CD4-positive, alpha-beta T cell (primary cell): ENCODE measurements at places on chromosomes 6 and 20. TPM values are rescaled to one million over a fixed set of nuclear protein-coding genes. Genes with fewer than 3 reads are reported as not detected.
A peak's percentile ranks its signal among the peaks of the same experiment; 100 is the strongest.

GRCh38 chr6:22056398-22056797 lies 240.4 kb downstream of the PRL start:
- no peak for DNase-seq

DNA sequence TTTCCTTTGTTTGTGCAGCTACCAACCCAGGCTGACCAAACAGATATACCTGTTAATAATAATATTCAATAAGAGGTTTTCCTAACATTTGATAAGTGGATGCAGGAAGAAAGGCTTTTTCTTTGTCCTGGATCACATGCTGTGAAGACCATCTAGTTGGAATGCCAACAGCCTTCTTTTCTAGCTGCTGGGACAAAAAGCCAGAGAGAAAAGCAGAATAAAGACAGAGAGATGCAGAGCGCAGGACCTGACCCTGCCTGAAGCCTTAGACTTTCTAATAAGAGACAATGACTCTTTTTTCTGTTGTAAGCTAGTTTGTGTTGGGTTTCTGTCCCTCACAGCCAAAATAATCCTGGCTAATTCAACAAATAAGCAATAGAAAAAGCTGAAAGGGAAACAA lies 308.2 kb downstream of the PHF3 start:
- no peak for DNase-seq

DNA sequence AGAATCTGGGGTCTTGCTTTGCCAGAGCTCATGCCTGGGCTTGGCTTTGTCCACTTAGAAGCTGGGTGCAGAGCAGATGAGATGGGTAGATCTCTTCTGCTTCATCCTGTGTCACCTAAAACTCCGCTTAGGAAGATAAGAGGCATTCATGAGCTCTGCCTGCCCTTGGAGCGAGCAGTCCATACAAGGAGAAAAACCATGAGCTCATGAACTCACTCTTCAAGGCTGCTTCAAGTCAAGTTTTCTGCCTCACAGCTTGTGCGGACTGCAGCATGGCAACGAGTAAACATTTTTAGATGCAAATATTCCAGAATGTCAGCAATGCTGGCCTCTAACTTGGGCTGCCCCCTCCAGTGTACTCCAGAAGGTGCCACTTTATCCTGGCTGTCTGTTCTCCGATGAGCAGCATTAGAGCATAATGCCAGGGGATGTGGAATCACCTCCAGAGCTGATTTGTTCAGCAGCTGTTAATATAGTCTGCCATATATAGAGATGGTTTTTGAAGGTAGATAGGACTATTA lies 10.7 kb upstream of the UQCC2 start:
- DNase-seq = no peak

DNA sequence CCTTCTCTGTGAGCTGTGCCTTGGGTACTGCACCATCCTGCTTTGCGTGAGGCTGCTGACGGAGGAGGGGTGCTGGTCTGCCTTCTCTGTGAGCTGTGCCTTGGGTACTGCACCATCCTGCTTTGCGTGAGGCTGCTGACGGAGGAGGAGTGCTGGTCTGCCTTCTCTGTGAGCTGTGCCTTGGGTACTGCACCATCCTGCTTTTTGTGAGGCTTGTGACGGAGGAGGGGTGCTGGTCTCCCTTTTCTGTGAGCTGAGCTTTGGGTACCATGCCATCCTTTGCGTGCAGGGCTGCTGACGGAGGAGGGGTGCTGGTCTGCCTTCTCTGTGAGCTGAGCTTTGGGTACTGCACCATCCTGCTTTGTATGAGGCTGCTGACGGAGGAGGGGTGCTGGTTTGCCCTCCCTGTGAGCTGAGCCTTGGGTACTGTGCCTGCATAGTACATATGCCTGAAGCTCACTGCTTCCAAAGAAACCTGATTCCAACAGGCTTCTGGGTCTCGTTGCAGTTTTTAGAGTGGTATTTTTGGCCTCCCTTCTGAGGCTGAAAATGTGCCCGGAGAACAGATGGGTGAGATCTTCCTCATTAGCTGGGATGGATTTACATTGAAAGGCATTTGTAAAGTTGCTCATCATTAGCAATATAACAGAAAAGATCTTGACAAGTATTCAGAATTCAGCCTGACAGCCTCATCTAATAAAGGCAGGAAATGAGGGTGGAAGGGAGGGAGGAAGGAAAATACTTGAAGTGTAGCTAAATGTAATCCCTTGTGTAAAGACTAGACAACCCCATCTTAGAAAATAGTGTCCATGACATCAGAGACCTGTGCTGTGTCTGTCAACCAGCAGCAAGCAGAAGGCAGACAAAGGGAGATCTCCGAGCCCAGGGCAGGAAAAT lies 46.8 kb upstream of the UNC93A start:
- DNase-seq = no peak

DNA sequence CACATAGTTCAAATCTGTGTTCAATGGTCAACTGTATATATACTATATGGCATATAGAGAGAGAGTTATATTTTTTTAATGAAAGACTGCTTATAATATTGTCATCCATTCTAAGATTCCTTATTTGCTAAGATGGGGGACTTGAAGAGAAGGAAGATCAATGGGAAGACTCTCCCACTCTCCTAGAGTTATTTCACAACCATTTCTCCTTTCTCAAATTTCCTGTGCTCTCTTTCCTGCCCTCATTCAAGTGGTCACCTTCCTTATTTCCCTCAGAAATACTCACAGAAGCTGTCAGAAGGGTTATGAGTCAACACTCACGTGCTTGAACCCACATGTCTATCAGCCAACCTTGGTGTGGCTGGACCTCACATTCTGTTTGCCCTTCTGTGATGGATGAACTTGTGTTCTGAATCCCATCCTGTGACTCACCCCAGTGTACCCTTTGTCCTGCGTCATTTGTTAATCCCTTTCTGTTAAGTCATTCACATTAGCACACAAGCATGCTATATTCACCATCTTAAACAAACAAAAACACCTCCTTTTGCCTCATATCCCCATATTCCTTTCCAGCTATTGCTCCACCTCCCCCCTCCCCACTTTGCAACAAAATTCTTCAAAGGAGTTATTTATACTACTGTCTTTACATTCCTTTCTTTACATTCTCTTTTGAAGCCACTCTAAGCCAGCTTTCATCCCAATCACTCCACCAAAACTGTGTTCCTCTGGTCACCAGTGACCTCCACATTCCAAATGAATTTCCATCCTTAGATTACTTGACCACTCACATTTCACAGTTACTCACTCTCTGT lies 279.3 kb upstream of the TCF21 start:
- no peak for DNase-seq

- DNase-seq = no peak
Measured at GRCh38 chr6:118871331-118871730, 22.6 kb upstream of the ASF1A start.

GRCh38 chr20:61608275-61609085 lies 356.4 kb downstream of the CDH4 start:
- no peak for DNase-seq

- DNase-seq = no peak
Measured at GRCh38 chr6:4313044-4313686, 177.8 kb upstream of the ECI2 start.

DNA sequence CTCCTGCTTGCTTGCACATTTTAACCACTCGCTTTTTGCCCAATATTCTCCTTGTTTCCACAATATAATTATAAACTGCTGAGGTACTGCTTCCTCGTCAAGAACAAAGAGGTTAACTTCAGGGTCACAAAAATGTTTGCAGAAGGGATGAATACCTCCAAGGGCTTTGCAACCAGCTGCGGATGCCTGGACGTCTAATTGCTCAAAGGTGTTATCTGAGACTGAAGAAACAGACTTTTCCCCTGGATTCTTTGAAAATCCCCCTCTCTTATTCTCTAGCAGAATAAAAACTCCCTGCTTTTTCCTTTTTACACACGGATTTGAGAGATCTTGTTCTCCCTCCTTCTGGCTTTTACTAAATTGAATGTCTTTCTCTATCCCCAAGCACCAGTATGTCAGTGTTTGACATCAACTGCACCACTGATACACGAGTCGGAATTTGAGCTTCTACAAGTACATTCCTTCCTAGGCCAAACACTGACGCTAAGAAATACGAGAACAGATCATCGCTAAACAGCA lies 336 bp upstream of the SMPDL3A start:
- DNase-seq = no peak

GRCh38 chr6:39309942-39310531 lies 4.2 kb downstream of the KCNK17 start:
- peak; percentile 67 for DNase-seq

DNA sequence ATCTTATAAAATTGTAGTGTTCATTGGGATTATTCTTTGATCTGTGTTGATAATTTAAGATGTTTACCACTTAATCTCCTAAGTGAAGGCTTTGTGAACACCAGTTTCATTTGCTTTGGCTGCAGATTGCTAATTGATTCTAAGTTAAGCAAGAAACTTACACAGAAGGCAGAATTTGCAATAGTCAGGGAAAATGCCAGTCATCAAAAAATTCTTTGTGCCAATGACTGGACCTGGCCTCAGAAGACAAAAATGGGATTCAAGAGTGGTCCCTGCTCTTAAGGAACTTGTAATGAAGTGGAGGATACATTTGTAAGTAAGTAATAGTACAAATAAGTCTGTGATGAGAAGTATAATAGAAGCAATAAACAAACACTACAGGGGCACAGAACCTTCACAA lies 63.3 kb upstream of the EXOC2 start:
- no peak for DNase-seq

DNA sequence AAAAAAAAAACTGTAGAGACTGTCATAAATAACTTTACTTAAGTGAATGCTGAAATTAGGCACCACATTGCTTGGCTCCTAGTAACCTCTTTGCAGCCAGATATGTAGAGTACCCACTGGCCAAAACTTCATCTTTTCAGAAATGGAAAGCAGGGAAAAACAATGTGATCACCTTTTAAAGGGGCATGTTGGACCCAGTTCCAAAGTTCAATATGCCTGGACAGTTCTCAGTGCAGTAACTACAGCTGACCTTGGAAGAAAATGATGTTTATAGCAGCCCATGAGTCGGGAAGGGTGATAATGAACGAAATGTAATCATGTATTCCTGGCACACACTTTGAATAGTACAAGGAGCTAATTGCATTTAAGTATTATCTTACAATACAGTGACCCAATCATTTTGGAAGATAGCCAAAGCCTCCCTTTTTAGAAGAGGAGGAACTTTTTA lies 93.6 kb upstream of the TAB2 start:
- no peak for DNase-seq

- DNase-seq = no peak
Measured at GRCh38 chr6:119145111-119145510, 66.6 kb upstream of the FAM184A start.

- no peak for DNase-seq
Measured at GRCh38 chr6:125658759-125659431, 90.5 kb upstream of the HEY2 start.

DNA sequence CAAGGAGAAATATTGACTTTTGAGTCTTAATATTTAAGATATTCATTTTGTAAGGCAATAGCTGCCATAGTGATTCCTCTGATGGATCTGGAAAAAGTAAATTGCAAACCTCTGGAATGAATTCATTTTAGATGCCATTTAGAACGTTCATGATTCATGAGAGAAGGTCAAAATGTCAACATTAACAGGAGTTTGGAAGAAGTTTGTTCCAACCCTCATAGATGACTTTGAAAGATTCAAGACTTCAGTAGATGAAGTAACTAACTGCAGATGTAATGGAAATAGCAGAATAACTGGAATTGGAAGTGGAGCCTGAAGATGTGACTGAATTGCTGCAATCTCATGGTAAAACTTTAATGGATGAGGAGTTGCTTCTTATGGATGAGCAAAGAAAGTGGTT lies 100.9 kb upstream of the CCN2 start:
- no peak for DNase-seq

GRCh38 chr6:39214846-39215639 lies 14.2 kb downstream of the KCNK5 start:
- no peak for DNase-seq

DNA sequence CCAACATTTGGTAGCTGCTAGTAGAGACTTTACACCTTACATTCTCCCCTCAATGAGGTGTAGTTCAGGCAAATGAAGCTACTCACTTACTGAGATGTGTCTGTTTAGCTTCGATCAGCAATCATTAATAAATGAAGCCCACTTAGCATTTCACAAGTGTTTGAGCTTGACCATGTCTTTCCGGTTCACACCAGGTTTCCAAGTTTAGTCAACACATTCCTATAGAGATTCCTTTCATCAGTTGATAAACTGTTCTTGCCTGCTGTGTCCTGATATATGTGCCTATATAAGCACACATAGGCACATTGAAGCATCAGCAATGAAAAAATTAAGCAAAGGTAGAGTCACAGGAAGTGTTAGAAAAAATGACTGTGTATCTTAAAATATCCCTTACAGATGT lies 150.0 kb downstream of the BTBD3 start:
- DNase-seq = no peak

DNA sequence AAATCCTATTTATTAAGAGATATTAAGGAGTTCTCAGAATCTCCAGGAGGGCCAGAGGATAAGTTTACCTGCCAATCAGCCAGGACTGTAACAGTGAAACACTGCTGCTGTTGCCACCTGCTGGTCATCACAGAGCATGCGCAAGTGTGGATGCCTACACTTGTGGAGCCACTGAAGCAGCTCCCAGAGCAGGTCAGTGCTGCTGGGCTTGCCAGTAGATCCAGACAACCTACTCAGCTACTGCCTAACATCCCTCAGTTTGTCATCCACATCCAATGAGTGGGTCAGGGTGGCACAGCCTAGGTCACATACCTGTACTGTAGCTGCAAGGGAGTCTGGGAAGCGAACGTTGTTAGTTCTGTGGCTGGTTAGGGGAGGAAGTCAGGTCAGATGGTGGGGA lies 18.3 kb upstream of the NHSL1 start:
- DNase-seq = peak; percentile 76

GRCh38 chr20:58433029-58433647 lies 44.1 kb downstream of the VAPB start:
- DNase-seq = no peak

DNA sequence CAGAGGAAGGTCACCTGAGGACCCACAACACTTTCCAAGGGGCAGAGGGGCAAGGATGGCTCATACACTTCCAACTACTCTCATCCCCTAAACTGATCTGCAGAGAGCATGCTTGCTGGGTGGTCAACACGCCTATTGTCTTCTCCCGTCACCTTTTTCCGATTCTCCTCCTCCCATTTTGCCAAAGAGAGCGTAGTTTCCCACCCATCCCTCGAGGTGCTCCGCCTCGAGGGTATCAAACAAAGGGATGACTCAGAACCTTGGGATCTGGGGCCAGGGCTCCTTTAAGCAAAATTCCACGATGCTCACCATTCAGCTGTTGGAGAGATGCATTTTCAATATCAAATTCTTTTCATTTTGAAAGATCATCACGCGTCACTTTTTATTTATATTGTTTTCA lies 507.5 kb upstream of the SULF2 start:
- DNase-seq = no peak

DNA sequence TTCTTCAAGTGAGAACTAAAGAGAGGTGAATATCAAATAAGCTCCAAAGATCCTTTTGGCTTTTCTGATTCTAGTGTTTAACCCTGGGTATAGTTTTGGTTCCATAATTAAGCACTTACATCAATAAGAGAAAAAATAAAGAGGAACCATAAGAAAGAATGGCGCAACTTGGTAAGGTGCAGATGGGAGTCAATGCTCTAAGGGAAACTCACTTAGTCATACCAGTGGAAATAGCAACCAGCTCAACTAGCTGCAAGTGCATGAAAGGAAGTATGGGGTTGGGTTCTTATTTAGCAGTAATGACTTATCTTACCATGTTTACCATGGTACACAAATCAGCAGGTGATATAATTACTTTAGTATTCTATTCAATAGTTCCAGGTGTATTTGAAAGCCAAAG lies 296.5 kb upstream of the RUNX2 start:
- no peak for DNase-seq

Gene ASIP
- not detected for total RNA-seq

Gene RIMS4
- not detected for total RNA-seq

Gene MARCKS
- total RNA-seq = 0.63 TPM

Gene LGSN
- not detected for total RNA-seq

Gene EEF1A2
- total RNA-seq = 0.92 TPM

Gene BCAS4
- total RNA-seq = 19.0 TPM

Gene TCP11
- total RNA-seq = not detected

Gene GPR6
- total RNA-seq = not detected

Gene ERVFRD-1
- not detected for total RNA-seq
